Stimulated activated CD8-positive, alpha-beta memory T cell treated with anti-CD3 and anti-CD28 coated beads, Interleukin-7, amount 100 ng/mL, for 24 hours (primary cell): ENCODE measurements at places on chromosomes 2 and 18.

GRCh38 chr2:106812383-106812782 is 73.6 kb downstream of the ST6GAL2 start:
- DNase-seq = no peak

GRCh38 chr2:176395273-176395854 is 126.1 kb downstream of the MTX2 start:
- DNase-seq = no peak

GRCh38 chr2:72892506-72893173 is 5.4 kb downstream of the SPR start:
- DNase-seq = no peak

- DNase-seq = no peak
Observed at GRCh38 chr2:226971084-226971483, 135.2 kb downstream of the RHBDD1 start.

GRCh38 chr2:71410696-71411095 is 42.7 kb upstream of the DYSF start:
- no peak for DNase-seq

DNA sequence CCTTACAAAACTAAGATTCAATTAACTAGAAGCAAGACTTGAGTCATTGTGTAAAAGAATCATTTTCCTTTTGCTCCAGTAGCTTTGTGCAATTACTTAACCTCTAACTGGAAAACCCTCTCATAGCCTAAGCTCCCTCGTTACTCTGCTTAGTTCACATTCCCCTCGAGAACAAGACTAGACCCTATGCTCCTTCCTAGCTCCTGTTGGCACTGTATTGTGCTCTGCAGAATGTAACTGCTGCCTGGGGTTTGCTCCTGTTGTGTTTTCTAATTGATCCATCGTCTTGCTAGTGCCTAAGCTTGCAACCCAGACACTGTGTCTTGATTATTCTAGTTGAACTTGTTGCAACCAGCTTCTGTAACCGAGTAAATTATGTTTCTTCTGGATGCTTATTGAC is 347.0 kb downstream of the ZNF804A start:
- DNase-seq = no peak

DNA sequence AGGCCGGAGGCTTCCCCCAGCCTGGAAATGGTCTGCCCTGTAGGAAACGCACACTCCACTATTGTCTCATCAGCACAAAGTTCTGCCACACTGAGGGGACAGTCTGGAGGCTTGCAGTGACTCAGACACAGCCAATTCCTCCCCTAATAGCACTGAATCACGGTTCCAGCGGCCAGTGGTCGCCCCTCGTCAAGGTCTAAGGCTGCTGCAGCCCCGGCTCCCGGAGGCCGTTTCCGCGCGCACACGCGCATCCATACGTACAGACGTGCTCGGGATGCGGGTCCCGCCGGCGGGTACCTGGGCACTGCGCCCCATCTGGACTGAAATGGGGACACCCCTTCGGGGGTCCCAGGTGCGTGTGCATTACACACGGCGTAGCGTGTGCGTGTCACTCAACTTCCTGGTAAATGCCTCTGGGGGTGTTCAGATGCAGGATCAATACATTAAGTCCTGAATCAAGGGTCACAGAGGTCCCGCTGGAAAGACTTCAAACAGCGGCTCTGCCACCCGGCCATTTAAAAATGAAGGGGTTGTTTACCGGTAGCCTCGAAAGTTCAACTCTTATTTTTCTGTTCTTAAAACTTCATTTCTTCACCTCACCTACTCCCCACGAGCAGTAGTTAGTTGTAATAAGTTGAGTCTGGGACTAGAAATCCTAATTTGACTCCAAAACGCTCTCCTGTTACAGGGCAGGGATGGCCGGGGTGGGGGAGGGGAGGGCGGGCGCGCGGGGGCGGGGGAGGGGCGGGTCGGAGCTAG is 572 bp upstream of the ZNF516 start:
- no peak for DNase-seq

DNA sequence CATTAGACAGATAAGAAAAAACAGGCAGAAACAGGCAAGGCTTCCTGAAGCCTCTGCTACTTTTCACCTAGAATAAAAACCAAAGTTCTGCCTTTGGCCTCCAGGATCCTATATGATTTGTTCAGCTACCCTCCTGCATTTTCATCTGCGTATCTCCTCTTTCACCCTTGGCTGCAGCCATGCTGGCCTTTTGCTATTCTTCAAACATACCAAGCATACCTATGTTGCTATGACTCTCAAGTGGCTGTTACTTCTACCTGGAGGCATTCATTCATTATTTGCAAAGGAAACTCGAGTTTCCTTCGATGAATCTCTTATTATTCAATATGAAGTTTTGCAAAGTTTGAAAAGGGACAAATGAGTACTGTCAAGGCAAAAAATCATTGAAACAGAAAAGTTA is 106.4 kb upstream of the HNMT start:
- no peak for DNase-seq

DNA sequence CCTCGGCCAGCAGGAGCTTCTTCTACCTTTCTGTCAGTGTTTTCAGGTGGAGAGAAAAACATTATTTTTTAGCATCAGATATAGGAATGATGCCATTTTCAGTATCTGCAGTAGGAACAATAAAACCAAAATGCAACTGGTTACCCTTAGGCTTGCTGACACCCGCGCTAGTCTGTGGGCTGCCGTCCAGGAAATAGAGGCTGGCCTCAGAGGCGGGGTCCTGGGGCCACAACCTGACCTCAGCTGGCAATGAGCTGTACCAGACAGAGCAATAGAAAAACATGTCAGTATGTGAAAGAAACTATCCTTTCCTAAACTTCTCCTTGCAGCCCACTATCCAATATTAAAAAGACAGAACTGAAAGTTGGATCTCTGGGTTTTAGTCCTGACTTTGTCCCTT is 4.6 kb upstream of the ST6GAL2 start:
- DNase-seq = no peak

DNA sequence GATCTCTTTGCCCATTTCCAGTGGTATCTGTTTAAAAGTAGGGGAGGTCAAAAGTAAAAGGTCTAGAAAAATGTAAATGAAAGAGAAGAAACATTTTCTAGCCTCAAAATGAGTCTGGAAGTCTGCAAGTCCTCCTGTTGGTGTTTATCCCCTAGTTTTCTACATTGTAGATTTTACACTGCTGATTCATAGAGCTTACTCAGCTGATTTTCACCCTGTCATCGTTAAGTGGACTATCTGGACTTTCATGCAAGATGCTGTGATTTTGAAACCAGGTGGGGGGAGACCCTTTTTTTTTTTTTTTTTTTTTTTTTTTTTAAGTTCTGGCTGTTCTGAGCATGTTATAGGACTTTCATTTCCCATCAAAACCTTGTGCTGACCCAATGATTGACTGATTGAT is 10.3 kb downstream of the HOXD3 start:
- DNase-seq = no peak

DNA sequence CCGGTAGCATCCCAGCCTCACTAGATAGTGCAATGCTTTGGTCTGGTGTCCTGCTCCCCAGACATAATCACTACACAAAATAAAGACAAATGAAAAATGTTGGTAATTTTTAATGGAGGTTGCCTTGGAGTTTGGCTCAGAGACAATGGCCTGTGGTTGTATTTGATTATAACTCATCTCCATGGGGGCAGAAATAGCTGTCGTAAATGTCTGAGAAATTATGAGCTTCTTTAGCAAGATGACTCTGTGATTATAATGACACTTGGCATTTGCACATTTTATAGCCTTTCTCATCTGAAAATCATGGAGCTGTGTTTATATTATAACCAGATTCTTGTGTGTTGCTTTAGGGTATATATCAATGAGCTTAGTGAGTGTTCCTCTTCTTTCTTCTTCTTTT is 1779.7 kb upstream of the CELF4 start:
- no peak for DNase-seq

DNA sequence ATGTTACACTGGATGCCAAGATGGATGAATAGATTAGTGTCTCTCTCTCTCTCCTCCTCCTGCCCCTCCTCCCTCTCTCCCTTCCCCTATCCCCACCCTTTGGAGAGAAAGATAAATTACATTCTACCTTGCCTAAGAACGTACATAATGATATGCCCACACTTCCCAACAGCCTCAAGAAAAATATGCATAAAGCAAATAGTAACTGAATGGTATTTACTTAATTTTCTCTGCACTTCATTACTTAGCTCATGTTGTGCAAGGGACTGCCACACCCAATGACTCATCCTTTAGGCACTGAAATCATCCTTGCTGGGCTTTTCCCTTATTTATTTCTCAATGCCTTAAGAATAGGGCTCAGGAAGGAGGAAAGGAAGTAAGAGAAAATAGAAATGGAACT is 137.3 kb upstream of the PID1 start:
- no peak for DNase-seq

- no peak for DNase-seq
Observed at GRCh38 chr2:119028327-119029174, 86.6 kb downstream of the MARCO start.

DNA sequence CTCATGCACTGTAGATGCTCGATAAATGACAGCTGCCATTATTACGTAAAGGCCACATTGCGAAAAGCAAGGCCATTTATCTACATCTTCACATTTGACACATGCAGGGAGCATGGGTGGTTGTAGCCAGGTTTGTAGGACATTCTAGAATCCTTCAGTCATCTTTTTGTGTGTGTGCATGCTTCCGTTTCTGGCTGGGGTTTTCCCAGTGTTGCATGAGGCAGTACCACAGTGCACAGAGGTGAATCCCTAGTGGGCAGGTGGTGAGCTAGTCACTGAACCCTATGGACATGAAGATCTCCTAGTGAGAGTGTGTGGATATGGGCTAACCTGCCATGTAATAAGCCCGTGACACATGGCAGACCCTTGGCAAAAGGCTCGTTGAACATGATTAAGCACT is 151.8 kb upstream of the SLC14A2 start:
- DNase-seq = no peak

DNA sequence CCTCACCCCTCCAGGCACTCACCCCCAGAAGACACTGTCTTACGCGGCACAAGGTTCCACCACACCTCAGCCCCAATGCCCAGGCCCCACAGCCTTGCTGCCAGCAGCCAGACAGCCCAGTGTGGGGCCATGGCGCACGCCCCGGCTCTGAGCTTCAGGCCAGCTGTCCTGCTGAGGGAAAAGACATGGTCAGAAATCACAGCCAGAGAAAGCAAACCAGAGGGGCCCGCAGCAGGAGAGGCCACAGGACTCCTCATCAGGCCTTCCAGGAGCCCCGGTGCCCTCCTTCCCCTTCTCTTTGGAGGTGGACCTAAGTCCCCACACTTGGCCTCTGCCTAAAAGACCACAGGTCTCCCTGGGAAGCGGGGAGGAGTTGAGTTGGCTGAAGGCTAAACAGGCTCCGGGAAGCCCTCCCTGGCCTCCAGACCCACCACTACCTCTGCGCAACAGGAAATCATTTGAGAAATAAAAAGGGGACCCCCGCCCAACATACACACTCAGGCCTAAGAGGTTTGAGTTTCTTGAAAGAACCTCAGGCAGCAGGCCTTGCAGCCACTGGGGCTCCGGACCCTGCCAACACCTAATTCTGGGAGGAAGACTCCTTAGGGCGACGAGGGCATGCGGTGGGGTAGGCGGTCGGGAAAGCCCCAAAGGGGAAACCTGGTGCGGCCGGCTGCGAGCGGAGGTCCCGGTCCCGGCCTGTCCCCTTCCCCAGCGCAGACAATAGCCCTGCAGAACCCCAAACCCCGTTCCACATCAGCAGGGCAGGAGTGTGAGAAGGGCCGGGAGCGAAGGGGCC is 1.9 kb downstream of the SEMA4C start:
- no peak for DNase-seq

GRCh38 chr2:211598238-211598637 is 940.4 kb downstream of the ERBB4 start:
- no peak for DNase-seq

DNA sequence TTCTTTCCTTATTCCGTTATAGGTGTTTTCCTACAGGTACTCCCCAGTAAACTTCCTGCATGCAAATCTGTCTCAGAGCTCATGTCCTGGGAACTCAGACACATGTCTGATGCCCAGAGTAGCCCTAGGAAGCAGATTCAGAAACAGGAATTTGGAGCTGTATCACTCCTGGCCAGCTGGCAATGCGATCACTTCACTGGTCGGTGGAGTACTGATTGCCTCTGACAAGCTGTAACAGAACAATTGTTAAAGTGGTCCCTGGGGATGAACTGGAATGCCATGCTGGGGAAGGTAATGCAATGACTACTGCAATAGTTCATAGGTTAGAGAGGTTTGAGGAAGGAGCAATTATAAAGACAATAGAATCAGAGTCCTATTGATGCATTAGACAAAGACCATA is 131.6 kb upstream of the DOCK10 start:
- no peak for DNase-seq

DNA sequence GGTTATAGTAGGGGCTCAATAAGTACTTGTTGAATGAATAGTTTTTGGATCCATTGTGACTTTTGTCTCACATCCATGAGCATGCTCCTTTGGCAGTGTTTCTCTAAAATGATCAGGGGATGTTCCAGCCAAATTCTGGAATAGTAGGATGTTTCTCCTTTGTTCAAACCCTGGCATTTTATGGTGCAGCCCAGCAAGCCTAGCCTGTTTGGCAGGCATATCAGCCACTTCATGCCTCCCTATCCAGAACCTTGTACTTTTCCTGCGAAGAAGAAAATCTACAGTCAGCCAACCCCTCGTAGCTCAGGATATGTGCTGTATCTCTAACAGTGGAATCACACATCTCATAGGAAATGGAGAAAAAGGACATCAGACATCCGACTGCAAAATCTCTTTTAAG is 27.1 kb upstream of the RPRD1A start:
- no peak for DNase-seq

DNA sequence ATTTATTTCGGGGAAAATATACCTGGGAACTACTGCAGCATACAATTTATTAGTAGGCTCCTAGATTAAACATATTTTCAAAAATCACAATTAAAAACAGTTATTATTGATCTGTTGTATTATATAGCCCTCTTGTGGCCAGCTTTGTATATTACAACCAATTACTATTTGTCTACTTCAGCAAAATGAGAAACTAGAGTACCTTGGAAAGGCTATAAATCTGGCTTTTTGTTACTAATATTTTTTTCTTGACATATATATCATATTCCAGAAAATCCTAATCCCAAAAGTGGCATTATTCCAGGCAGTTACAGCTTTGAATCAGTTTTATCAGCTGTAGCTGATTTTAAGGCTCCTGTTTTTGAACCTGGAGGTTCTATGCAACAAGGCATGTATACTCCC is 101.2 kb downstream of the UBR3 start:
- no peak for DNase-seq

- DNase-seq = no peak
Observed at GRCh38 chr2:207202645-207203044, 36.9 kb upstream of the KLF7 start.

DNA sequence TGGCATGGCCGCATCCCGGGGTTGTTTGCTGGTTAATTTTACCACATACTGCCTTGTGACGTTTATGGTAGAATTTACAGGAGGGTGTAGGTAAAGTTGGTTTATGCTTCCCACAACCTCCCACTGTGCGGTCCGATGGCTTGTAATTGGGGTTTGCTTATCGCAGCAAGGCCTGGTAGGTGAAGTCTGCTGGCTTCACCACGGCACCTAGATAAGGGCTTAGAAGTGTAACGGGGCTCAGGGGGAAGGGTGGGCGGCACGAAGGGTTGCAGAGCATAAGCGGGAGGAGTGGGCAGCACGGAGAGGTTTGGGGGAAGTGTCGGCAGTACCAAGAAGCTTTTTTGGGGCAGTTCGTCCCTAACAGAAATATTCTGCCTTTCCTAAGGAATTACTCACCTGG is 39.0 kb upstream of the TMEM131 start:
- no peak for DNase-seq

- DNase-seq = no peak
Observed at GRCh38 chr2:6109831-6110230, 417.6 kb downstream of the SOX11 start.
